Mammary epithelial cell (primary cell): ENCODE measurements at places on chromosomes 6 and 20. TPM values are rescaled to one million over a fixed set of nuclear protein-coding genes. Genes with fewer than 3 reads are reported as not detected.

DNA sequence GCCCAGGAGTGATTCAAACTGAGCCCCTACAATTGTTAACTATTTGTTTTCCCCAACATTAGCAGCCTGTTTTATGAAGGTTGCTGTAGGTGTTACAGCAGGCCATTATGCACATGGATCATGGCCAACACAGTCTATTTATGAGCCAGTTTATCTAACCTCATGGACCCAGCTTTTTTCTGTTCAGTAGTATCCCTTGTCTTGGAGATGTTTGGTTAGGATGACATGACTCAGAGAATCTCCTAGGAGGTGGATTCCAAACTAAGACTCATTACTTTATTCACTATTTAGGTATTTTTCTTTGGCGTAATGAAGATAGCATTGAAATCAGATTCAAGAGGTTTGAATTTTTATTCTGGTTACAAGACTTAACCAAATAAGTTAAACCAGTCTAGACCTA lies 62.8 kb upstream of the TFB1M start:
- DNase-seq: peak; percentile 86

DNA sequence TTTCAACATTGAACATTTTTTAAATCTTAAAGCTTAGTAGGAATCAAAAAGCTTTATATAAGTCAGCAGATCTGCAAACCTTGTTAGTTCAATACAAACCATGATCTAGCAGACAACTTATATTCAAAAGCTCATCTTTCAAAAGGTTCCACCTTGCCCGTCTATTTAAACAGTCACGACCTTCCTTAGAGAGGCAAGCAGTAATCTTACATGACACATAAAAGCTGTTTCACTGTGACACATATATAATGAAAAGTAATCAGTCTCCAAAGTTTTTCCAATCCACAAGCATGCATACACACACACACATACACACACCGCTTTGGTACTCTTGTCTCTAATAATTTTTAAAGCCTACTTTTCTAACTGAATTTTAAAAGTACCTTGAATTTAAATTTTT lies 12.9 kb downstream of the SOD2 start:
- DNase-seq: no peak

DNA sequence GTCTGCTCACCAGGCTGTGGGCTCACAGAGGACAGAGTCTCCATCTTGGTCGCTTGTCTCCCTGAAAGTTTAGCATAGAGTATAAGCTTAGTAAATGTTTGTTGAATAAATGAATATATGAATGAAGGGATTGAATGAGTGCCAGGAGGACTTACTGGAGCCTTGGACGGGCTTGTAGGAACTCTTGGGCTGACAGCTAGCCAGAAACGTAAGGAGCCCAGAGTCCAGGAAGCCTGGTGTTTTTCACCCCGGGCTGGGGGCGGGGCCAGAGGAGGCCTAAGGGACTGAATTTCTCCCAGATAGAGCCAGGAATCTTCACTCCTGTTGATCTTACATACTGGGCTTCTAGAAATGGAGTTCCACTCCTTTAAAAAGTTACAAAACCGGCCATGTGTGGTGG lies 68.5 kb upstream of the SRSF6 start:
- no peak for DNase-seq

- DNase-seq: peak; percentile 79
These were observed 43.1 kb downstream of the BLTP3A start for GRCh38 chr6:34834789-34835518.

DNA sequence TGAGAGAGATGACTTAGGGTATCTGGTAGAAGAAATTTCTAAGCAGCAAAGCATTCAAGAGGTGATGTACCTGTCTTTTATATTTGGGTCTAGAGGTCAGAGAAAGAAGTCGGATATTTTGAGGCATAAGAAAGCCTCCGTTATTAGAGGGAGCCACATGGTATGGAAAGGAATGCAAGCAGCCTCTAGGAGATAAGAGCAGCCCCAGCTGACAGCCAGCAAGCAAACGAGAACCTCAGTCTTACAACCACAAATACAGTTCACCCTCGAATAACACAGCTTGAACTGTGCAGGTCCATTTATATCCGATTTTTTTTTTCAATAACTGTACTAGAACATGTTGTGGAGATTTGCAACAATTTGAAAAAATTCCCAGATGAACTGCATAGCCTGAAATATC lies 190.7 kb upstream of the VGLL2 start:
- DNase-seq: no peak

- DNase-seq: peak; percentile 77
These were observed 66.1 kb downstream of the CD24 start for GRCh38 chr6:106908386-106908840.

DNA sequence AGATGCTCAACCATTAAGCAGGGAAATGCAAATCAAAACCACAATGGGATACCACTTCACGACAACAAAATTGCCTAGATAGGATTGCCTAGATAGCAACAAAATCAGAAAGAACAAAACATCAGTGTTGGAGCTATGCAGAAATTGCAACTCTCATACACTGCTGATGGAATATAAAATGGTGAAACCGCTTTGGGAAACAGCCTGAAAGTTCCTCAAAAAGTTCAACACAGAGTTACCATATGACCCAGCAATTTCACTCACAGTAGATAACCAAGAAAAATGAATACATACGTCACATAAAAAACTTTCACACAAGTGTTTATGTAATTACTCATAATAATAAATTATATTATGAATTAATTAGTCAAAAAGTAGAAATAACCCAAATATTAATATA lies 78.3 kb downstream of the MAFB start:
- DNase-seq: no peak

- DNase-seq: no peak
These were observed 243.4 kb downstream of the TRDN start for GRCh38 chr6:123393331-123393730.

DNA sequence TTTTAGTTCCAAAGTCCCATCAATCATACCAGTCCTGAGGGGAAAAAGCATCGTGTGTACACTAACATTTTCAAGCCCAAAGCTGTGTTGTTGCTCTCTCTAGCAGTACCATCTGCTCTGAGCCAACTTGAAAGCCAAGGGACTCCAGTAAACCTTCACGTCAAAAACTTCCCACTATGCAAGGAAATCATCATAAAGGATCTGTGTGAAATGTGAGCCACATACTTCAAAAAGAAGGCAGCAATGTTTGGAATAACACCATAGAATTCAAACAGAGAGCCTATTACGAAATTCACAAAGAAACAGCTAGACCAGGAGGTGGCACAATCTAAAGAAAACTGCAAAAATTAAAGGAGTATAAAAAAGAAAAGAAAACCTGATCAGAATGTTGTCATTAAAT lies 399.8 kb upstream of the EPHA7 start:
- no peak for DNase-seq

- DNase-seq: peak; percentile 53
These were observed 196.0 kb downstream of the BTBD3 start for GRCh38 chr20:12113468-12114371.

- no peak for DNase-seq
These were observed 627.5 kb downstream of the PKHD1 start for GRCh38 chr6:51459958-51460357.

DNA sequence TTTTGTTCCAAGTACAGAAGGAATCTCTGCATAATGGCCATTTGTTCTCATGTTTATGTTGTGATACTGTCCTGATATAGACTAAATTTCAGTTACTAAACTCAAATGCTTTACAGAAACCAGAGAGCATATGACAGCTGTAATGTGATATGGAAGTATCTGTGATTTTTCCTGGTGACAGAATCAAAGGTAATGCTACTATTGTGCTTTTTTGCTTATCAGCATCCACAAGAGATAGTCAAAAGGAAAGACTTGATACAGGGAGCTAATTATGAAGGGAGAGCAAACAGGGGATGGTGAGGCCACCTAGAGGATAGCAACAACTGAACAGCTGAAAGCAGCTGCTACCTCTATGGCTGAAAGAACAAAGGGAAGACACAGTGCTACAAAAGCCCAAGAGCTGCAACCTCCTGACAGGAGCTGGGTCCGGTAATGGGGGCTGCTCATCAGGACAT lies 181.4 kb downstream of the PHF3 start:
- DNase-seq: no peak

- DNase-seq: no peak
These were observed 157.8 kb downstream of the SASH1 start for GRCh38 chr6:148500402-148500801.

- DNase-seq: no peak
These were observed 17.8 kb upstream of the TMEM14A start for GRCh38 chr6:52653151-52653550.

GRCh38 chr6:63926258-63926780 lies 290.7 kb downstream of the PHF3 start:
- DNase-seq: no peak

GRCh38 chr6:156150391-156150790 lies 626.8 kb upstream of the ARID1B start:
- DNase-seq: no peak

DNA sequence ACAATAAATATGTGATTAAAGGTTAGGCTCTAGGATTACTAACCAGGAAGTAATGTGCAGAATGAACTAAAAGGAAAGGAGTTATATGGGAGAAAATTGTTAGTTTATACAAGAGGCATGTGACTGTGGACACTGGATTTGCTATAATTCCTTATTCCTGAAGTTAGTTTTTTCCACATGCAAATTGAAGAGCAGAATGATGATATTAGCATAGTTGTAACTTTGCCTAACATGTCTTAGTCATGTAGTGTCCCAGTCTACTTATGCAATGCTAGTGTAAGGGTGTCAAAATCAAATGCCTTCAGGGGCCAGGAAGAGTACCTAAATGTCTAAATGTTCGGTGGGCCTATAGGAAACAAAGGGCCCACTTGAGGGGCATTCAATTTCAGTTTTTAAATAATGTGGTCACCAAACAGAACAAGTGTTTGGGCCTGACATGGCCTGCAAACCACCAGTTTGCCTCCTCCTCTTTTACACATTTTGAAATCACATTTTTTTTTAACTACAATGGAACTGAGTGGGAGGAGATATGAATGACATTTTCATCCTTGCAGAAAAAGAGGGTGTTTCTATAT lies 28.0 kb upstream of the CEP85L start:
- DNase-seq: peak; percentile 30

DNA sequence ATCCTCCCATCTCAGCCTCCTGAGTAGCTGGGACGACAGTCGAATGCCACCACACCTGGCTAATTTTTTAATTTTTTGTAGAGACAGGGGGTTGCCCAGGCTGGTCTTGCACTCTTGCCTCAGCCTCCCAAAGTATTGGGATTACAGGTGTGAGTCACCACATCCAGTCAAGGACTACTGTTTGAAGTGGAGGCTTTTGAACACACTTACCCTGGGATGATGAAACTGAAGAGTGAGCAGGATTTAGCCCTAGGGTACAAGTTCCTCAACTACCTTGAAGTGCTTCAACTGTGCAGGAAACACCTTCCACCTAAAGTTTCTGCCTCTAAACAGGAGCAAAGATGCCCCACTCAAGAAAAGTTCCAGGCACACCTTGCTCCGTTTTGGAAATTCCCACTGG lies 15.7 kb upstream of the PARD6B start:
- peak; percentile 50 for DNase-seq

DNA sequence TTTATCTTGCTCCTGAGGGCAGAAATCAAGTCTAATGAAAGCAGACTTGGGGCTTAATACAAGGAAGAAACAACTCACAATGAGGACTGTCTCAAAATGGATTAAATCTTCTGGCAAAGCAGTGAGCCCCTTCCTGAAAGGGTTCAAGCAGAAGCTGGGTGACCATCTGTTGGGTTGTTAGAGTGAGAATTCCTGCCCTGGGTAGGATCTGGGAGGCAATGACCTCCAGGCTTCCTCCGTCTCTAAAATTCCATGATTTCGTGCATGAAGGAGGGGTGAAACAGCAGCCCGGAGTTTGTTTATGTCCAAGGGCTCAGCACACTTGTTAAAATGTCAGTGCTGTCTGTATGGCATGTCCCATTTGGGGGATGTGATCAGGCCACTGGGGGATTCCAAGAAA lies 64.0 kb upstream of the KCNK16 start:
- no peak for DNase-seq

DNA sequence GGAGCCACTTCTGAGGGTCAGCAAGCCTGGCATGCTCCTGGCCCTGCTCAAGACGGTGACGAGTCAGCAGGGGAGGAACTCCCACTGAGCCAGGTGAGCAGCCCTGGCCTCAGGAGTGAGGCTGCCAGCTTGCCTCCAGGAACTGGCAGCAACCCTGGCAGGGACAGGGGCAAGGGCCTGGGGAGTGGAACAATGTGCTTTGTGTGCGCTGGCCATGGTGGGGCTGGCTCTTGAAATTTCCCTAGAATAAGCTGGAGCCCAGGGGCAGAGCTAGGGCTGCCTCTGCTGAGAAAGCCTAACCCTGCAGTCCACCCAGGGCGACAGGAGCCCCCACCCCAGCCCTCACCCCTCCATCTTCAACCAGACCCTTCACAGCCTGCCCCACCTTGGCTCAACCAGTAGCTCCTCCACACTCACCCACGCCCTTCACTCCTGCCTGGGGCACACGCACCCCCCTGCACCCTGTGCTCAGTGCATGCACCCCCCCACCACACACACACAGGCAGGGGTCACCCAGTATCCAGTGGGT lies 88.0 kb downstream of the MRPL14 start:
- no peak for DNase-seq

- no peak for DNase-seq
These were observed 288.8 kb downstream of the BTBD9 start for GRCh38 chr6:38350942-38351341.

DNA sequence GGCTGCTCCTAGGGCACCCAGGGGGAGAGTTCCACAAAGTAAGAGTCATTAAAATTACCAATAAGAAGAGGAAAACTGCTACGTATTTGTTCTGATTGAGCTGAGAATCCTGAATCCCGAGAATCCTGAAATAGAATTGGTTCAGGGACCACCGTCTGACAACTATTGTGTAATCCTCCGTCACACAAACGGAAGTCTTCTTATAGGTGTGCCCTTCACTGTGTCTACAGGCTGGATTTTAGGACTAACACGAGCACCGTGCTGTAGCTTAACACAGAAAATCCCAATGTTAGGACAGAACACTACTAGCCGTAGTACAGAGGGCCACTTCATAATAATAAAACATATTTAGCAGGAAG lies 50.6 kb upstream of the RNF182 start:
- DNase-seq: no peak

DNA sequence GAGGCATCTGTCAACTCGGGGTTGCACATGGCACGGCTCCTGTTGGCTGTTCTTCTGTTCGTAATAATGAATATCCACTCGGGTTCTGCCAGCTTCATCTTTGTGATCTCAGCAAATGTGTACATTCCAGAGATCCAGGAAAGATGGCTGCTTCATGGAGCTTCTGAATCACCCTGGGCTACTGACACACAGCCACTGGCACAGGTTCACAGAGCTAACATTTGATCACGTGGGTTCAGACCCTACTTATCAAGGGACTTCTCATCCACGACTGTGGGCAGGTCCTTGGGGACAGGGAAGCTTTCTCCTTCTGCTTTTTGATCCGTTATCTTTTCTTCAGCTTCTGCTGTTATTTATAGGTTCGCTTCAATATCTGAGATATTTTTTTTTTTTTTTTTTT lies 18.1 kb downstream of the PPP1R3G start:
- DNase-seq: no peak

Gene NRSN1
- not detected for polyA plus RNA-seq

Gene PI3
- polyA plus RNA-seq: 188 TPM

Gene CTSA
- 96.7 TPM for polyA plus RNA-seq

Gene EPPIN
- polyA plus RNA-seq: not detected

Gene NEURL2
- polyA plus RNA-seq: 0.36 TPM

Gene HCRTR2
- not detected for polyA plus RNA-seq

Gene APOBEC2
- not detected for polyA plus RNA-seq

Gene SRC
- 39.3 TPM for polyA plus RNA-seq

Gene FAM83B
- 11.4 TPM for polyA plus RNA-seq

Gene PPP1R3G
- 0.03 TPM for polyA plus RNA-seq

Gene MYO6
- polyA plus RNA-seq: 12.9 TPM

Gene BMP7
- not detected for polyA plus RNA-seq

Gene SSTR4
- not detected for polyA plus RNA-seq
